G401 (cell line): ENCODE measurements at places on chromosomes 4 and X.

- DNase-seq, result no peak
Observed at GRCh38 chrX:71550578-71550977, 17.7 kb downstream of the OGT start.

DNA sequence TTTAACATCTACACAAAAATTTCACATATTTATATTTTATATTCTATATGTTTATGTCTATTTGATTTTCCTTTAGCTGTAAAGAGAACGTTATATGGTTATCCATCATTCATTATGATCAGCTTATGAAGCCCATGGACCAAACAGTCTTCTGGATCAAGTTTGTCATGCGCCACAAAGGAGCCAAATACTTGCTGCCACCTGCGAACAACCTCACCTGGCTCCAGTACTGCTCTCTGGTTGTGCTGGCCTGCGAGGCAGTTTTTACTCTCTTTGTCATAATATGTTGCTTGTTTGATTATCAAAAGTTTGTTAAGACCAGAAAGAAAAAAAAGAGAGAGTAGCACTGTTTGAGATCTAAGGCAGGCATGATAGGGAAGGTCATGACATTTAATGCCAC lies 38.2 kb downstream of the UGT2B7 start:
- DNase-seq, result no peak

DNA sequence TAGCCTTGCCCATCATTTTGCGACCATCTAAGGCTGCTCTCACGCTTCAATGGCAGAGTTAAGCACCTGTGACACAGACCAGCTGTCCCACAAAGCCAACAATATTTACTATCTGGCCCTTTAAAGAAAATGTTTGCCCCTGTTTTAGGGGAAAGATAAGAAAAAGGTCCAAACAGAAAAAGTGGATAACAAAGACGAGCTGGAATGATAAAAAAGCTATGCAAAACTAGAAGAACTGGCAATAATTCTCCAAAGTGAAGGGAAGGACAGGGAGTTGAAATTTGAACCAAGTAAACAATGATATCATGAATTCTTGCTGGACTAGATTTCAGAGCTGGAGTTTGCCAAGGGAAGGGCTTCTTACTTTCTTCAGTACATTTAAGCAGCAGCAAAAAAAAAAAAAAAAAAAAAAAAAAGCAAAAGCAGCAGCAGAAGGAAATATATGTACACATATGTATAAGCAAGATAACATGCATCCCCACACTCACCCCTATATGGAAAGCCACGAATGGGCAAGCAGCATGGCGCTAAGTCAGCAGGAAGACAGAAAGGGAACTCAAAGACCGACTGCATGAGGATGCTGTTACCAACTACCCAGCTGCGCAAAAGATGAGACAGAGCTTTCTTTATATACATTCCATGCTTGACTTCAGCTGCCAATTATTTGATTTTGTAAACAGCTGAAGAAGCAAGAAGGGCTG lies 12.5 kb downstream of the TRAPPC2 start:
- no peak for DNase-seq

DNA sequence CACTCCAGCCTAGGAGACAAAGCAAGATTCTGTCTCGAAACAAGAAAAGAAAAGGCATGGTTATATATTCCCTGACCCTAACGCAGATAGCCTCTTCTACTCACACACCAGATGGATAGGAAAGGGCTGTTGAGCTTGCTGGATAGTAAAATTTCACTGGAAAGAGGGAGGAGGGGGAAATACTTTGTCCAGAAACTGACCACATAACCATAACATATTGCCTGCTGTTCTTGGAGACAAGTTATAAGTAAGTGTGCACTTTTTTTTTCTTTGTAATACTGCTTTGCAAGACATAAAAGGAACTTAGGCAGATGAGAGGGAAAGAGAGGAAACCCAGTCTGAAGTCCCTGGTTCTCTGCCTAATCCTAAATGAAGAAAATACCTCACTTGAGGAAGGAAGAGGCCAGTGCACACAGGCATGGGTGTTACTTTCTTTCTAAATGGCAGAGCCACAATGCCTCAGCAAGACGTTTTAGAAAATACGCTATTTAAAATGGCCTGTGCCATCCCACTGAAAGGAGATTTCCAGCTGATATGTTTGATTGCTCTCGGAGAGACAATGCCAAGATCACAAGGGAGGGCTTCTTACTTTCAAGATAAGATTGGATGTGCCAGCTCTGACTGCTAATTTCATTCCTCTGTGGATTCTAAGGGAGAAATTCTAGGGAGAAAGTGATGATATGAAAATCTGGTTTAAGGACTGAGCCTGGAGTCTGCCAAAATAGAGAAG lies 140.6 kb downstream of the DCTD start:
- no peak for DNase-seq

DNA sequence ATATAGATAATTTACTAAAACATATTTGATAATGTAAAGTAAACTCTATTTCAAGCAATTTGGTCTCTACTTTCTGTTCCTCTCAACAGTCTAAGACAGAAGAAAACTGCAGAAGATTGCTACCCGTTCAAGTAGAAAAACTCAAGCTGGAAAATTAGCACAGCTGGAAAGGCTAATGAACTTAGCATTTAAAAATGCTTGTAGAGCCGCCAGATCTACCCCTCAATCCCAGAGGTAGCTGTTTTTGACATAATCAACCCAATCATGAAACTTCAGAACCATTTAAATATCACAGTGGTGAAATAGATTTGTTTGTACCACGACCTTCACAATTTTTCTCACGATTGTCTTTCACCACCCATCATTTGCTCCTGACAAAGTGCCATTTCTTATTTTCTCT lies 479.5 kb downstream of the SPRY1 start:
- no peak for DNase-seq

DNA sequence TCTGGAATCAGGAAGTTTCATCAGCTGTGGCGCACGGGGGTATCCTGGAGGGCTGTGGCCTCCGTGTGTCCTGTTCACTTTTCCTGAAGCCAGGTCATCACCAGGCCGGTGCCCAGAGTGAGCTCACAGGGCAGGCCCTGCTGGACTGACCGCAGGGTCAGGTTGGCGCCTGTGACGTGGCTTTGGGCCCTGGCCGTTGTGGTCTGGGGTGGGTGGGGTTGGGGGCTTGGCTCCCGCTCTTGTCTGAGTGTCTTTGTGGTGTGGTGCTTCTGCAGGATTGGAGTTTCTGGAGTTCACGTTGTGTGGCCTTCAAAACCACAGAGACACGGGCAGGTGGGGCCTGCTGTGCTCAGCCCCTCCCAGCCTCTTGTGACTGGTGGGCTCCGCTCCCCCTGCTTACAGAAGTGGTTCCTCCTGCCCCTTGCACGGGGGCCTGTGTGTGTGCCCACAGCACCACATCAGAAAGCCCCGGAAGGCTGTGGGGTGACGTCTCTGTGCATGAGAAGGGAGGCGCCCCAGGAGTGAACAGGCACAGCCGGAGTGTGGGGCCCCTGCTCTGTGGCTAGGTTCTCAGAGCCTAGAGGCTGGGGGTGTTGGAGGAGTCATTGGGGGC lies 9.5 kb downstream of the RGS12 start:
- no peak for DNase-seq

DNA sequence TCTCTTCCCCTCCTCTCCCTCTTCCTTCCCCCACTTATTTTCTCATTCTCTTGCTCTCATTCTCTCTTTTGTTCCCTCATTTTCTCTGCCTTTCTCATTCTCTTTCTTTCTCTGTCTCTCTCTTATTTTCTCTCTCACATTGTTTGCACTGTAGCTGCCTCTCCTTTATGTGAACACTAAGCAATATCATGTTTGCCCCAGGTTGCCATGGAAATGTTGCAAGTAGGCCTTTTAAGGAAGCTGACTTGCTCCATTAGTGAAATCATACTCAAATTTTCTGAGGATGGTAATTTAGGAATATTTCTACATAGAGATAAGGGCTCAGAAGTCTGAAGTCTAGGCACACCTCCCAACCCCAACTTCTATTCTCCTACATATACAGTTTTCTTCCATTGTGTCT lies 130.1 kb downstream of the EDA start:
- DNase-seq, result no peak

DNA sequence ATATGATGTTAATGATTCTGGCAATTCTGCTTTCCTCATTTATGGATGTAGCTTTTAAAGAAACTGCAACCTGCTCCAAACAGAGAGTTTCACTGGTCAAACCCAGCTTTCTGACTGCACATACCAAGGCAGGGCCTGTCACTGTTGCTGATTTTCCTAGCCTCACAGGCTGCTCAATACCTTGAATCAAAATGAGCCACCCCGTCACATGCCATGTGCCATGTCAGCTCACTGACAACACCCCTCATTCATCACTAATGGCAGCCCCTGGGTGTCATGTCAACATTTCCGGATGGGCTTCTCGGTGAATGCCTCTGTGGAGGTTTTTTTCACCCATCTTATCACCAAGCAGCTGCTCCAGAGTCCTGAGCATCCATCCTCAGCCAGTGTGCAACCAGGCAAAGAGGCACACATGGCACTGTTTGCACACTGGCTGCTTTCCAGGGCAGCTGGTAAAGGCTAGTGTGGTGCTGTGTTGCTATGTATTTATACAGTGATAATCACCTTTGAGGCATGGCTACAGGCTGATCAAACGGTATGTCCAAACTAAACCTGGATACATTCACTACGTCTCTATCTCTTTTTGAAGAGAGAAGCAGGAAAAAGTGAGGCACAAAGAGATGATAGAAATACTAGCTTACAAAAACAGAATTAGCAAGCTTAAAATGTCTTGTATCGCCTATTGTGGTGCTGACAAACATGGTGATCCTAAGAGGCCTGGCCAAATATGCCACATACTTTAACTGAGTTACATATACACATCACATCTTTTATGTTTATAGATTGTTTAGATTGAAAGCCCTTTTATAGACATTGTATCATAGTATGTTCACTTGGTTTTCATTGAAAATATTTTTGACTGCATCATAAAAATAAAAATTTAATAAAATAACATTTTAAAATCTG lies 94.6 kb upstream of the INPP4B start:
- DNase-seq, result no peak

GRCh38 chr4:4386736-4387392 lies at the start of gene NSG1:
Gene NSG1, plus strand, starts transcription at chr4:4387102. Its CDS starts 528 bp downstream, at chr4:4387630.
- peak; percentile 69 for DNase-seq

DNA sequence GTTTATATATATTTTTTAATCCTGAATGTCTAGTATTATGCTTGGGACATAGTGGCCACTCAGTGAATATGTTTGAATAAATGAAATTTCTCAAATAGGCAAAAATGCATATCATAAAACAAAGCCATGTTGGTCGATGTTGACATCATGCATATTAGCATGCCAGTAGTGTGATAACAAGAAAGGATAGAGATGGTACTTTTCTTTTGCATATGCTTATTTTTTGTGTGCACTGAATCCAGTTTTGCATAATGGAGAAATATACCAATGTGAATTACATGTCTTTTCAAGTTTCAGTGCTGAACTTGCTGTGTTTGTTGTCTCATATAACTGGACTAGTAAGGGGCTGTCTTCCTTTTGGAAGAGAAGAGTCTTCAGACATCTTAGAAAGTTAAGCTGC lies 7.5 kb downstream of the CPE start:
- no peak for DNase-seq
